ENCODE measurements at places on chromosomes 6 and 20. TPM values are rescaled to one million over a fixed set of nuclear protein-coding genes. Genes with fewer than 3 reads are reported as not detected.

GRCh38 chr20:52152921-52153320, 38.7 kb downstream of the ZFP64 start:
- no peak for DNase-seq
- H3K36me3 ChIP-seq, result no peaks in the 10 kb centered on the region
- no peaks in the 10 kb centered on the region for H3K27me3 ChIP-seq

- no peaks in the 10 kb centered on the region for H3K27me3 ChIP-seq
- no peak overlapping the region for H3K27ac ChIP-seq
- DNase-seq, result no peak
- H3K4me3 ChIP-seq, result no peak overlapping the region
- no peaks in the 10 kb centered on the region for H3K4me1 ChIP-seq
- H3K36me3 ChIP-seq, result no peaks in the 10 kb centered on the region
Observed at GRCh38 chr6:144666781-144667180, 381.6 kb downstream of the UTRN start.

DNA sequence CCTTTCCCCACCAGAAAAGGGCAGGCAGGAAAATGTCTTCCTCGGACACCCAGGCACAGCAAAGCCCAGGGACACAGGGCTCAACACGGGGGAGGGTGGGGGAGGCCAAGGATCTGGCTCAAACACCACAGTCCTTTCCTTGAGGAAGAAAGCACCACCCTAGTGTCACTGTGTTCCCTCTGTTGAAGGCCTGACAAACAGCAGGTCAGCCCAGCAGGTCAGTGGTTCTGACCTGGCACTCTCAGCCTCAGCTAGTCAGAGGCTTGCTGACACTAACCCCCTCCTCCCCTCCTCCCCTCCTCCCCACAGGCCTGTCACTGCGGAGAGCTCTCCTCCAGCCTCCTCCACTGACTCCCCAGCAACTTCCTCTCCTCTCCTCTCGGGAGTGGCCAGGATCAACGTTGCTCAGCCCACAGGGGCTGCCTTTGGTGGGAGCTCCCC, 239.6 kb downstream of the LRFN2 start:
- no peak overlapping the region for H3K4me3 ChIP-seq
- H3K27ac ChIP-seq, result no peak overlapping the region
- H3K36me3 ChIP-seq, result no peaks in the 10 kb centered on the region
- DNase-seq, result no peak

DNA sequence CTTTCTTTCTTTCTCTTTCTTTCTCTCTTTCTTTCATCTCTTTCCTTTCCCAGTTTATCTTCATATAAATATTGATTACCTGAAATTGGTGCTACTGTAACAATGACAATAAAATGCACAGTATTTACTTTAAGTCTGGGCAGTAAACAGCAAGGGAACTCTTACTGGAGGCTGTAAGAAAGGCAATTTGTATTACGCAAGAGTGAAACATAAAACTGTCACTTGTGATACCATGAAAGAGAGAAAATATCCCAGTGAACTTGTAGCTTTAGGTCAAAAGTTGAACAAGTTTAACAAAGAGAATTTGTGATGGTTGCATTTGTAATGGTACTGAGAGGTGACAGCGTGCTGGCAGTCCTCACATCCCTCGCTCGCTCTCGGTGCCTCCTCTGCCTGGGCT, 80.0 kb downstream of the EYS start:
- H3K4me1 ChIP-seq, result no peaks in the 10 kb centered on the region
- H3K4me3 ChIP-seq, result no peak overlapping the region
- H3K27me3 ChIP-seq, result no peaks in the 10 kb centered on the region
- H3K27ac ChIP-seq, result no peak overlapping the region

- no peaks in the 10 kb centered on the region for H3K27me3 ChIP-seq
- no peaks in the 10 kb centered on the region for H3K36me3 ChIP-seq
- no peaks in the 10 kb centered on the region for H3K4me1 ChIP-seq
- no peak overlapping the region for H3K4me3 ChIP-seq
- DNase-seq, result peak; percentile 29
- no peak overlapping the region for H3K27ac ChIP-seq
Observed at GRCh38 chr6:106223300-106223930, 102.1 kb downstream of the ATG5 start.

Gene PSORS1C2
- not detected for total RNA-seq
